SJSA1 (cell line): ENCODE measurements at places on chromosomes 2 and 18. TPM values are rescaled to one million over a fixed set of nuclear protein-coding genes. Genes with fewer than 3 reads are reported as not detected.

Gene CLIP4
- 34.2 and 36.9 TPM in 2 replicates for total RNA-seq

Gene DQX1
- total RNA-seq = not detected in 2 replicates

Gene FABP1
- total RNA-seq = not detected in 2 replicates

Gene LIMS2
- total RNA-seq = 5.3 and 9.0 TPM in 2 replicates

Gene GAL3ST2
- not detected in 2 replicates for total RNA-seq

Gene TSPYL6
- total RNA-seq = not detected in 2 replicates

Gene KIF5C
- total RNA-seq = 0.11 TPM in 1 of 2 replicates, not detected in the other

Gene PDCL3
- 30.2 and 33.9 TPM in 2 replicates for total RNA-seq

Gene TEX51
- not detected in 2 replicates for total RNA-seq

Gene MFSD2B
- total RNA-seq = not detected in 2 replicates

Gene CNDP2
- total RNA-seq = 40.5 and 48.4 TPM in 2 replicates

Gene GPR55
- total RNA-seq = 2.6 and 5.7 TPM in 2 replicates

Gene FRZB
- 0.03 TPM in 1 of 2 replicates, not detected in the other for total RNA-seq

Gene PECR
- 7.8 and 24.7 TPM in 2 replicates for total RNA-seq

Gene AGXT
- 0.26 TPM in 1 of 2 replicates, not detected in the other for total RNA-seq

Gene CEBPZOS
- 30.8 and 32.6 TPM in 2 replicates for total RNA-seq

Gene LCT
- not detected in 2 replicates for total RNA-seq

Gene LINC00305
- total RNA-seq = not detected in 2 replicates

Gene DNAJC10
- 102 and 122 TPM in 2 replicates for total RNA-seq

Gene ADAM23
- total RNA-seq = 0.03 TPM in 1 of 2 replicates, not detected in the other

Gene TLX2
- not detected in 2 replicates for total RNA-seq

Gene STEAP3
- total RNA-seq = 19.3 and 33.2 TPM in 2 replicates

Gene UGT1A5
- not detected in 2 replicates for total RNA-seq

Gene UGT1A3
- not detected in 2 replicates for total RNA-seq

Gene SLC8A1
- 17.6 and 20.1 TPM in 2 replicates for total RNA-seq

Gene CCDC74B
- 0.34 and 7.2 TPM in 2 replicates for total RNA-seq

Gene SMYD1
- not detected in 2 replicates for total RNA-seq

Gene ACSL3
- total RNA-seq = 70.0 and 100.0 TPM in 2 replicates

Gene CD207
- total RNA-seq = not detected in 2 replicates

Gene ACMSD
- total RNA-seq = not detected in 2 replicates

Gene DPP4
- total RNA-seq = not detected in 2 replicates

Gene ANKRD29
- total RNA-seq = 0.34 TPM in 1 of 2 replicates, not detected in the other

Gene GPR45
- 0.16 and 0.29 TPM in 2 replicates for total RNA-seq

Gene ALPI
- not detected in 2 replicates for total RNA-seq

Gene CIDEA
- not detected in 2 replicates for total RNA-seq

Gene XDH
- 0.05 TPM in 1 of 2 replicates, not detected in the other for total RNA-seq

Gene HOXD1
- total RNA-seq = not detected in 2 replicates

Gene SIX3
- not detected in 2 replicates for total RNA-seq

Gene CELF4
- not detected in 2 replicates for total RNA-seq

Gene CCL20
- total RNA-seq = not detected in 2 replicates

Gene COL3A1
- total RNA-seq = 1,297 and 1,854 TPM in 2 replicates

Gene GBX2
- total RNA-seq = 13.0 and 18.0 TPM in 2 replicates

Gene RESP18
- total RNA-seq = not detected in 2 replicates

Gene TTN
- 0.03 TPM in 1 of 2 replicates, not detected in the other for total RNA-seq

Gene KCNJ13
- not detected in 2 replicates for total RNA-seq

Gene CTLA4
- total RNA-seq = not detected in 2 replicates

Gene KYNU
- total RNA-seq = not detected in 2 replicates

Gene KCNS3
- total RNA-seq = 4.9 and 35.6 TPM in 2 replicates

Gene SH3BP4
- total RNA-seq = 78.6 and 117 TPM in 2 replicates

Gene SH2D6
- not detected in 2 replicates for total RNA-seq

Gene TUBA4A
- 0.45 TPM in 1 of 2 replicates, not detected in the other for total RNA-seq
